ENCODE measurements at places on chromosomes 7 and 10.
A peak's percentile ranks its signal among the peaks of the same experiment; 100 is the strongest.

DNA sequence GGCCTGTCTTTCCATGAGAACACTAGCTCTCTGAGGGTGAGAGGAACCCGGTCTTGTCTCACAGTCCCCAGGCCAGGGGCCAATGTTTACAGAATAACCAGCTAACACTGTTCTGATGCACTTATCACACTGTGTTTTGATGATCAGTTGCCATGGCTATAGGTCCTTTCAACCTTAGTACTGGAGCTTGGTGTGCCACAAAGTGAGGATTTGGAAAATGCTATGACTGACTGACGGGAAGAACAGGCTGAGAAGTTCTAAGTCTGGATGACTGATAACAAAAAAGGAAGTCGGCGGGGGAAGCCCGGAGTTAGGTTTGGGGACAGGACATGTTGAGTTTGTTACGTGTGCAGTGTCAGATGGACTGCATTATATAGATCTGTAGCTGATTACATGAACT is 141.8 kb downstream of the CTTNBP2 start:
- DNase-seq: no peak

DNA sequence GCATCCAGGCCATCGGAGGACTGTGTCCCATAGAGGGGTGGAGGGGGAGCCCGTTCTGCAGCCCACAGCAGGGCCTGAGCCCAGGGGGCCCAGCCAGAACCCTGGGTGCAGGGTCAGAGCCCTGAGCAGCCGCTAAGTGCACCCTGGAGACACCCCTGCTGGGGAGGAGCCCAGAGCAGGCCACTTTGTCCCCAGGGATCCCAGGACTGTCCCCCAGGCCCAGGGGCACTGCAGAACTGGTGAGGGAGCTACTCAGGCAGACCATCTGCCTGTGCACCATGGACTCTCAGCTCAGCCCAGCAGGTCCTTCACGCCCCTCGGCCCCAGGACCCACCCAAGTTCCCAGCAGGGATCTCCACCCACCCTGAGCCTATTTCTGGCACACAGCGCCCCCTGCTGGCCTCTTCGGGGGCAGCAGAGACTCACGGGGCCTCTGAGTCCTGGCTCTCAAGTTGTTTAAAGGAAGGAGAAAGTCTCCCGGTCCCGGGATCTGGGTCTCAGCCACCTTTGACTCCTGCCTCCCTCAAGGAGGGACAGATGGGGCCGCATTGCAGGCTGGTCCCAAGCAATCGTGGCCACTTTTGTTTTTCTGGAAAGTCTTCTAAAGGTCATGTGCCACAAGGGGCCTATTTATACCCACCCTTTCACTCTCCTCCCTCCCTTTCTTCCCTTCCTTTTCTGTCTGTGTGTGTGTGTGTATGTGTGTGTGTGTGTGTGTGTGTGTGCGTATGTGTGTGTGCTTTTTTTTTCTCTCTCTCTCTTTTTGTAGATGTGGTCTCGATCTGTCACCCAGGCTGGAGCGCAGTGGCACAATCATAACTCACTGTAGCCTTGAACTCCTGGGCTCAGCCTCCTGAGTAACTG is 90.3 kb downstream of the MYL10 start:
- peak; percentile 29 for DNase-seq

GRCh38 chr7:151694828-151695580 is 175.3 kb upstream of the RHEB start:
- no peak for DNase-seq

- DNase-seq: no peak
Measured at GRCh38 chr7:84746353-84746752, 440.5 kb downstream of the SEMA3D start.

DNA sequence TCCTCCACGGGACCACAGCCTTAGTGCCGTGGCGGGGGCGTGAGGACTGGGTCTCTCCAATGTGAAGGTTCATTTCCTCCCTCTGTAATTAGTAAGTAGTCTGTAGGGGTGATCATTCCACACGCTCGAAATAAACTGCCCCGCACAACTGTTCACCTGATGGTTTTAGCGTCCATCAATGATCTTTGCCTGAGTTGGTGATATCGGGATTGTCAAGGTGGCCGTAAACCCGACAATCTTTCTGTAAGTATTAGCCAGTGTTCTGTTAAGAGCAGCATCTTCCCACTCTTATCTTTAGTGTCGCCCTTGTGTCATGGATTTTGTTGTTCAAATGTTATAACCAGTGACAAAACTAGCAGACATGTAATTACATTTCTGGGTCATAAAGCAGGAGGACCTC is 17.7 kb downstream of the AGAP3 start:
- no peak for DNase-seq

DNA sequence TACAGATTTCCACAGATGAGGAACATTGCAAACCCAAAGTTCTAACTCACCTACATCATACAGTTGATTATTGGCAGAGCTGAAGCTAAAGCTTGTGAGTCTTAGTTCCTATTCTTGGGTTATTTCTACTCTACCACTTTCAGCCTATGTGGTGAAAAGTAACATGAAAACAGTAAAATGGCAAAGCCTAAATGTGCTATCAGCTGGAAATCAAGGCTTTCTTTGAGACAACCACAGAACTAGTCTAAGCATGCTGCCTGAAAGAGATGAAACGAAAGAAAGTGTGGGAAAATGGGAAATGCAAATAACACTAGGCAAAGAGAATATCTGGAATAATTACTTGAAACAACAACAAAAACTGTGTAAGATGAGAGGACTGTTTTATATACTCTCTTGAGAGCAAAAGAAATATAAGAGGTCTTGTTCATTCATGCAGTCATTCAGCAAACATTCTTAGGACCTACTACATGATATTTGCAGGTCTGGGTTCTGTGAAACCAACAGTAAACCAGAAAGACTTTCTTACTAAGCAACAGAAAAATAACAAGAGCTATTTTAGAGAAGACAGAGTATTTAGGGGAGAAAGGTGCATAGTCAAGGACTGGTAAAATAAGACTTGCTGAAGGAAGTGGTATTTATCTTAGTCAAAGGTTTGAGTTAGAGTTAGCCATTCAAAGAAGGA is 437.1 kb downstream of the HTR7 start:
- no peak for DNase-seq

DNA sequence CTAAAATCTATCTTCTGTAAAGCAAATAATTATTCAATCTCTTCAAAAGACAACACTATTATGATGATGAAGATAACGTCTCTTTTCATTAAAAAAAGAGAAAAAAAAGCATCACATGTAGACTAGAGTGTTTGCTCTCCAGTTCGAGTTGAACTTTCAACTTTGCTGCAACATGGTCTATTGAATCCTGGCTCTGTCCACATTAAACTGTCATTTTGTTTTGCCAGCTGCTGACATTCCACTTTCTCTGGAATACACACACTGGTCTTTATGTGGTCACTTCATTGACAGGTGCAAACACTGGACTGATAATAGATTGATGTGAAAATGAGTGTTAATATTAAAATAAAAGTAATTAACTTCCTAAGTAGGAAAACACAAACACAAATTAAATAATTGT is 61.7 kb downstream of the PTF1A start:
- DNase-seq: no peak

GRCh38 chr10:91422915-91423314 is 12.8 kb downstream of the HECTD2 start:
- no peak for DNase-seq

GRCh38 chr10:7432884-7433726 is 22.3 kb upstream of the SFMBT2 start:
- no peak for DNase-seq

- no peak for DNase-seq
Measured at GRCh38 chr7:114622221-114622620, 207.6 kb downstream of the FOXP2 start.

GRCh38 chr10:130714742-130715467 is 578.7 kb downstream of the GLRX3 start:
- DNase-seq: no peak

- DNase-seq: no peak
Measured at GRCh38 chr10:5550250-5550545, 25.4 kb downstream of the CALML3 start.

DNA sequence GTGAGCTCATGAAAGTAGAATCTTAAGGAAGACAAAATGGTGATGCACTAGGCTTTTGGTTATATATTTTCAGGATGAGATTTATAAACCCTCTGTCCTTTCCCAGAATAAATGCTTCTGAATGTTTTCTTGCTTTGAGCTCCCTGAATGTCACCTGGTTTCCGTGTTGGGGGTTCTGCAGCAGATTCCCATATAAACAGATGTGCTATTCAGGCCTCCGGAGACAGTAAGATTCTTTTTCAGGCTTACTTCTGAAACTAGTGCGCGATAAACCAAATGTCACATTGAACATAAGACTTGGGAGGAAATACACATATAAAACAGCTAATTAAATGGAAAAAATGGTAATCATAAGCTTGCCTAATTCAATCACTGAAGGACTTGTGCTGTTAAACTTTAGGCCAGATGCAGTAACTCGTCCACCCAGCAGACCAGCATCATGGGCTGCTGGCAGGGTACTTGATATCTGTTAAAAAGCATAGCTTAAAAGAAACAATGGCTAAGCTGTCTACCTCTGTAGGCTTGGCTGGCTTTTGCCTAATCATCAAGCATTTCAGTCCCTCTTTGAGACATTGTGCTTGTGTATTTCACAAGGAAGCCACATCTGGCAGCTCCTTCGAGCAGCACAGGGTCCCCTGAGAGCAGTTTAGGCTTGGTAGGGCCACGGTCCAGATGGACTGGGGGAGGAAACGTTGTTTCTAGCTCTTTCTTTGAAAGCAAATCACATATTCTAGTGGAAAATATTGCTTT is 281.2 kb upstream of the KIAA1217 start:
- DNase-seq: no peak

DNA sequence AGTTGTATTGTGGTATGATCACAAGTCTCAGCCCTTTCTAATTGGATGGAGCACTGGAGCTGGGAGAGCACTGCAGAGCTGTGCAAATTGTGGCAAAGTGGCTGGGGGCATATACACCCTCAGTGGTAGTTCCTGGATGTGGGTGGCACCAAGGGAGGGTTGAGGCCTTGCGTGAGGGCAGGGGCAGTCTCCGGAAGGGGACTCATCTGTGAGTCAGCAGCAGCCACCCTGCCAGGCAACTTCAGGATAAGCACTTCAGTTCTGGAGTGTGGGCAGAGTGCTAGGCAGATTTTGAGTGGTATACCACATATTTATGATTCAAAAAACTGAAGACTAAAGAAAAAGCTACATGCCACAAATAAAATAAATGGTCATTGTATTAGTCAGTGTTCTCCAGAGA is 210.5 kb downstream of the ETV1 start:
- no peak for DNase-seq

DNA sequence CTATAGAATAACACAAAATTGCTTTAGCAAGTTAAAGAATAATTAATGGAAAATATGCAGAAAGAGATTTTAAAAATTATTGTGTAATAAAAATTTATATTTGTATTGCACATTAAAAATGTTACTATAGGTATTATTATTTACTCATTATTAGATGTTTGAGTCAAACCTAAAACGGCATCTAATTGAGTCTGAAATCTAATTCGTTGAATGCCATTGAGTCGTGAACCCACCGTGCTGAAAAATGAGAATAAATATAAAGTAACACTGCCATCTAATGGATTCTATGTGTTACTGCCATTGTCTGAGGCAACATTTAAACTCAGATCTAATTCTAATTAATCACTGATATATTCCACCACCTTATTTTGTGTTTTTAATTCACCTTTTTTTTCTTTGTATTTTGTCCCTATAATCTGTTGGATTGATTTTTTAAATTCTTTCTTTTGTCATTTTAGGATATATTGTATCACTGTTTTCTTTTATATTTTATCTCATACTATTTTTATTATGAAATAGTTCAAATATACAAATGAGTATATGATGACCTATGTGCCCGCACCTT is 62.2 kb downstream of the SAMD9 start:
- no peak for DNase-seq

DNA sequence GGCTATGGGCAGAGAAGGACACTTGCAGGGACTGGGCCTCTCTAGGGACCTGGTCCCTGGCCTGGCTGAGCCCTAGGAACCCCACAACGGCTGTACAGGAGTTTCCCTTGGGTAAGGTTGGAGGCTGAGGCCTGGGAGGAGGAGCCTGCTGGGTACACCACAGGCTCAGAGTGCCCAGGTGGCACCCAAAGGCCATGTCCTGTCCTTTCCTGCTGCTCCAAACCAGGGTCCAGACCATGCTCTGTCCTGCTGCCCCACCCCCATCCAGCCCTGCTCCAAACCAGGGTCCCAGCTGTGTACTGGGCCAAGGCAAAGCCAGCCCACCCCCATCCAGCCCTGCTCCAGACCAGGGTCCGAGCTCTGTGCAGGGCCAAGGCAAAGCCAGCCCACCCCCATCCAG is 35.3 kb upstream of the ZNF488 start:
- no peak for DNase-seq

DNA sequence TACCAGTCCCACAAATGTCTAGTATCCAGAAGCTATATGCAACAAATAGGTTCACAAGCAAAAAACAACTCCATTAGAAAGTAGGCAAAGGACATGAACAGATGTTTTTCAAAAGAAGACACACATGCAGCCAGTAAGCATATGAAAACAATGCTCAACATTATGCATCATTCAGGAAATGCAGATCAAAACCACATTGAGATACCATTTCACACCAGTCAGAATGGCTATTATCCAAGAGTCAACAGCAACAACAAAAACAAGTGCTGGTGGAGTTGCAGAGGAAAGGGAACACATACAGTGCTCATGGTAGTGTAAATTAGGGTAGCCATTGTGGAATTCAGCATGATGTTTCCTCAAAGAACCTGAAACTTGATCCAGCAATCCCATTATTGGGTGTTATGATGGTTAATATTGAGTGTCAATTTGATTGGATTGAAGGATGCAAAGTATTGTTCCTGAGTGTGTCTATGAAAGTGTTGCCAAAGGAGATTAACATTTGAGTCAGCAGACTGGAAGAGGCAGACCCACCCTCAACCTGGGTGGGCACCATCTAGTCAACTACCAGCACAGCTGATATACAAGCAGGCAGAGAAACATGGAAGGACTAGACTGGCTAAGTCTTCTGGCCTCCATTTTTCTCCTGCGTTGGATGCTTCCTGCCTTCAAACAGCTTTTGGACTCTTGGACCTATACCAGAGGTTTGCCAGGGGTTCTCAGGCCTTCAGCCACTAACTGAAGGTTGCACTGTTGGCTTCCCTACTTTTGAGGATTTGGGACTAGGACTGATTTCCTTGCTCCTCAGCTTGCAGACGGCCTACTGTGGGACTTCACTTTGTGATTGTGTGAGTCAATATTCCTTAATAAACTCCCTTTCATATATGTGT is 218.4 kb upstream of the SEMA3D start:
- no peak for DNase-seq

DNA sequence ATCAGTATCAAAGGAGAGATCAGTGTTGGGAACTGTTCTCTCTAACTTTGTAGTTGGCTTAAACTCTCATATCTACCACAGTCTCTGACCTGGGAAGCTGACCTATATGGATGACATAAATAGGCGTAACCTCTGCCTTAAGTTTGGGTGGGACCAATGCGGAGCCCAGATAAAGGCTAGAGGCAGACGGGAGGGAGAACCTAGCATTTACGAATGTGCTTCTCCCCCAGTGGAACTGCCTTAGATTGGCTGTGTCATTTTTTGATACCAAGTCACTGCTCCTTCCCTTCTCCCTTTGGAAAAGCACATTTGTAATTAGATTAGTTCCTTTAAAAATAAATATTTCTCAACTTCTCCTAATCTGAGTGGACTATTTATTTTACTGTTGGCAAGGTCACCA is 23.7 kb upstream of the LRRN3 start:
- no peak for DNase-seq
